ENCODE measurements at places on chromosomes 1 and 21. TPM values are rescaled to one million over a fixed set of nuclear protein-coding genes. Genes with fewer than 3 reads are reported as not detected.

The MMP23B gene
- 0.19 TPM for total RNA-seq

The TGFB2 gene
- total RNA-seq: 0.97 TPM

The OR2T2 gene
- not detected for total RNA-seq

The SAMD11 gene
- total RNA-seq: not detected

The SLC2A5 gene
- total RNA-seq: not detected

The GJB3 gene
- total RNA-seq: not detected

All from bladder microvascular endothelial cell (primary cell).